ENCODE measurements at places on chromosomes 5 and 9.

DNA sequence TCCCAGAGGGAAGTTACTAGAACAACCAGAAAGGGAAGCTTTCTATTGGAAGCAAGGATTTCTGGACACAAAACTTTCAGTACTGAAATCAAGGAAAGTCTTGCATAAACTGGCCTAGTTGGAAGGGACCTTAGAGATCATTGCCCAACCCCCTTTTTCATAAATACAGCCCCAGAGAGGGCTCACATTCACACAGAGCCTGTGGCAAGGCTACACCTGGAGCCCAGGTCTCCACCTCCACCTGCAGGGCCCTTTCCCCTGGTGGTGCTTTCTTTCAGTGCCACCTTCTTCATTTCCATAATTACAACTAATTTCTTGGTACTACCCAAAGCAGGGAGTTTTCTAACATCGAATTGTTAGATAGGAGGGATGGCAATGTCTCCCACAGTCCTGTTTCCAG, 85.7 kb downstream of the ADRB2 start:
- DNase-seq = no peak

- DNase-seq = no peak
Observed at GRCh38 chr5:50704730-50705129, 38.3 kb downstream of the PARP8 start.

GRCh38 chr9:128118971-128119665, 8.4 kb downstream of the PTGES2 start:
- DNase-seq = no peak

- no peak for DNase-seq
Observed at GRCh38 chr9:117733465-117733864, 29.3 kb downstream of the TLR4 start.

- DNase-seq = no peak
Observed at GRCh38 chr5:38339446-38339845, 81.1 kb downstream of the EGFLAM start.
